ENCODE measurements at places on chromosomes 5 and 9.

GRCh38 chr5:74493411-74493810 is 147.1 kb downstream of the ENC1 start:
- DNase-seq, result no peak

GRCh38 chr5:5523066-5523505 is 100.6 kb downstream of the ICE1 start:
- DNase-seq, result no peak

GRCh38 chr9:37408933-37409710 is 13.4 kb upstream of the GRHPR start:
- DNase-seq, result no peak

DNA sequence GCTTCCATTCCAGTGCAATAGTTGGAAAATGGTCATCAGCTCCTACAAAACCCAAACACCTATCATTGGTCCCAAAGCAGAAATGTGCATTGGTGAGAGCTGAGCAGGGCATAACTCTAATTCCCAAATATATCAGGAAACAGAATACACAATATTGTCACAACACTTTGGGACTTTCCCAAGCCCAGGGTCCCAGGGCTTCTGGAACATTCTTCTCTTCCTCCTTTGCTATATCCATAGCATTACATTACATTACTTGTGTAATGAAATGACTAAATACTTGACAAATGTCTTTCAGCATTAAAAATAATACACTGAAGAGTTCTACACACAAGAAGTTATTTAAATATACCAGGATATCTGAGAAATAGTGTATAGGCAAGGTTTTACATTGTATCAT is 45.6 kb downstream of the LIX1 start:
- DNase-seq, result peak; percentile 23

DNA sequence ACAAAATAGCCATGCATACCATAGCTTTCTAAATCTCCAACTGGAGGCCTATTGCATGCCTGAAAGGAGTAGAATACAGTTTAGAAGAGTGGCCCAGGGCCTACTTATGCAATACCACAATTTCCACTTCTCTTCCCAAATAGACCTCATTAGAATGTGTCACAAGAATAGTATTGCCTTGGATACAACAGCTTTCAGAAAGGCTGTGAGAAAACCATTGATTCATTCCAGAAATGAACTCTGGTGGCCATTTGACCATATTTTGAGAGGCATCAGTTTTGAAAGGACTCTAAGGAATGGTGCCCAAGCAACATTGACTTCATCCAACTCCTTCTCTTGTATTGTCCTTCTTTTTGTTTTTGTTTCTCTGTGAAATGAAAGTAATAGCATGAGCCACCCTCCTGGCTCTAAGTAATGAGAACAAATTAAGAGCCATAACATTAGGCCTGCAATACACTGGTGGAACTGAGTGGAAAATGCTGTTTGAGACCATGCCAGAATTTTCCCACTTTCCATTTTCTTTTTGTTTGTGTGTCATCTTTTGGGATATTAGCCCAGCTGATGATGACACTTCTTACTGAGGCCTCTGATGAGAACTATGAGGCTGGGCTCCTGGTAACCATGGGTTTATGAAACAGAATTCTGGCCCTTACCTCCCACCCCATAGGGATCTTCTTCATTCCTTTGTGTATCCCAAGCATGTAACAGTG is 90.2 kb downstream of the TMEM174 start:
- DNase-seq, result no peak

DNA sequence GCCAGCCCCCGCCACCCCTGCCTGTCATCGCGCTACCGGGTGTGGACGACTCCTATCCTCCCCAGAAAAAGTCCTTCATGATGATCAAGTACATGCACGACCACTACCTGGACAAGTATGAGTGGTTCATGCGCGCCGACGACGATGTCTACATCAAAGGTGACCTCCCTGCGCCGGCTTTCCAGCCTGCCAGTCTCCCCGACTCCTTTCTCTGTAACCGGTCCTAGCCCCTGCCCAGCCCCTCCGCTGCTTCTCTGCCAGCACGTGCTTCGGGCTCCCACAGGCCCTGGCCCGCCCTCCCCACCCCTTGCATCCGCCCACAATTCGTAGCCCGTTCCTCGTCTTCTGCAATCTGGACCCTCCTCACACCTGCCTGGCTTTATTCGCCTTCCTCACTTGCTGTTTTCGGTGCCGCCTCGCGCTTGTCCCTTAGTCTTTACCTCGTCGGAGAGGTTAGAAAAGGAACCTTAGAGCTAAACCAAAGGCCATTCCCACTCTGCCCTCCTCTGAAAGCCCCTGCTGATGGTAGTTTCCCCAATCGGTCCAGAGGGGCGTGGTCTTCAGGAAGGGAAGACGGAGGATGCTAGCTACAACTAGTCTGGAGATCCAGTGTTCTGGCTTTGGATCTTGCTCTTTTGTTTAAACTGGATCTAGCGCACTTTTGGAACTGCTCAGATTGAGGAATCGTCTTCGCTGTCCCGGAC is 1.4 kb downstream of the CHSY3 start:
- no peak for DNase-seq
